ENCODE measurements at places on chromosomes 16 and 17. TPM values are rescaled to one million over a fixed set of nuclear protein-coding genes. Genes with fewer than 3 reads are reported as not detected.

DNA sequence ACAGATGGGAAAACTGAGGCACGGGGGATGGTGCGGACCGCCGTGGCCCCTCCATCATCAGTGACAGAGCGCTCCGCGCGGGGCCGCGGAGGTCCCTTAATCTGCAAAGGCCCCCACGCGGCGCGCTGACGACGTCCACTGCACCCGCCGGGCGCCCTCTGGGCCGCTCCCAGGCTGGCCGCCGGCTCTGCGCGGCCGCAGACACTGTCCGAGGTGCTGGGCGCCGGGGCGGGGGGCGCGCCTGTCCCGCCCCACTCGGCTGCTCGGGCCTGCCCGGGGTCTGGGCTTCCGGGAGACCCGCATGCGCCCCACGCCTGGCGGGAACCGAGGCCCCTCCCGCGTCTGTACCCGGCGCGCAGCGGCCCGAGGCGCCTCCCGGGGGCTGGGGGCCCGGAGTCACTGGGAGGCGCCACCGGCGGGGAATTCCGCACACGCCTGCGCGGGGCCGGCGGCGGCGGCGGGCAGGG lies 550 bp upstream of the RNF213 start:
- DNase-seq: no peak

DNA sequence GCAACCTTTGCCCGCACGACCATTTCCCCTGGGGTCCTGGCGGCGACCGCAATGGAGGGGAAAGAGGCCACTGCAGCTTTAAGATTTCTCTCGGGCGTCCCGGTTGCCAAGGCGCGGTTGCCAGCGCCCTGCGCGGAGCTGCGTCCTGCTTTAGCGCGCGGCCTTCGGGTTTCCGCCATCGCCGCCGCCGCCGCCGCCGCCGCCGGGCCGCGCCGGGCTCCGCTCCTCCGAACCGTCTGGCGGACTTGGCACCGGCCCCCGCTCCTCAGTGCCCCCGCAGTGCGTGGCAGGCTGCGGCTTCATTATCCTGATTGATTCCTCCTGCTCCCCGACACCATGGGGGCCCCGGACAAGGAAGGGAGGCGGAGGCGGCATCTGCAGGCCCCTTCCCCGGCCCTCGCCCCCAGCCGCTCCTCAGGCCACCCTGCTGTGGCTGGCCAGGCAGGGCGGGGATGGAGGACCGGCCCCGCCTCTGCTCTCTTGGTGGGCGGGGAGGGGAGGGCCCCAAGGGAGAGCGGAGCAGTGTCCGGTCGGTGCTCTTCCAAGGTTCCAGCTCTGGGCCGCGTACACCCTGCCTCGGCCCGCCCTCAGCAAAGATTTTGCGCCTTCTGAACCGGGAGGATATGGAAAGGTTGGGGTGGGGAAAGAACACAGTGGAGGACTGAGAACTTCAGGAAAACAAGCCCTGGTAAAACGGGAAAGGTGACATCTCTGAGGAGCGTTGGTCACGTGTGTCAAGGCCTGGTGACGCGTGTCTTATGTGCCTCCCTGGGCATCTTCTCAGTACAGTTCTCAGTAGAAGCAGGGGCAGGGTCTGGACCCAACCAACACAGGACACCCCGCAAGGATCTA lies 34.0 kb downstream of the NEUROD2 start:
- DNase-seq: peak; percentile 46

- no peak for DNase-seq
Observed at GRCh38 chr16:54055191-54055590, 231.4 kb downstream of the IRX3 start.

ZNF423 gene
- polyA plus RNA-seq: 0.01 TPM

ITGAL gene
- polyA plus RNA-seq: not detected

DNA sequence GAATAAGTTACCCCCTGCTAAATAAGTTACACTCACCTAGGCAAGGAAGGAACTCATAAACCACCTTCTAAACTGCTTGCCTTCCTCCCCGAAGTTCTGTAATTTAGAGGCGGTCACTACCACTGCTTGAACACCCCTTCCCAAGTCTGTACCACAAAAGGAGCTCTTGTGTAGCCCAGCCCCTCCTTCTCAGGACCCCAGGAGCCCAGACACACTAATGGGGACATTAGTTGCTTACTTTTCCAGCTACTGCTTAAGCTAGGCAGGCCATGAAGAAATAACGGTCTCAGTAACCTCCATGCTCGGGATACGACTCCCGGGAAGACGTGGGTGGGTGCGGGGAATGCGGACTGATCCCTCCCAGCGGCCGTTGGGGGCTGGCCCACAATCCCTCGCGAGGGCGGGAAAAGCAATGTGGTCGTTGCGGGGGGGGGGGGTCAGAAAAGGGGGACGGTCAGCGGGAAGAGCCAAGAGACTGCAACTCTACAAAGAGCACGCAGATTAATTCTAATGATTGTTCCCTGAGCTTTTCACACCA lies at the start of gene TEX14:
TSS of gene TEX14 (minus strand) at position 345 of the 538 bp plus-strand sequence. CDS start 40,044 bp downstream, outside the sequence.
- no peak for DNase-seq

DNA sequence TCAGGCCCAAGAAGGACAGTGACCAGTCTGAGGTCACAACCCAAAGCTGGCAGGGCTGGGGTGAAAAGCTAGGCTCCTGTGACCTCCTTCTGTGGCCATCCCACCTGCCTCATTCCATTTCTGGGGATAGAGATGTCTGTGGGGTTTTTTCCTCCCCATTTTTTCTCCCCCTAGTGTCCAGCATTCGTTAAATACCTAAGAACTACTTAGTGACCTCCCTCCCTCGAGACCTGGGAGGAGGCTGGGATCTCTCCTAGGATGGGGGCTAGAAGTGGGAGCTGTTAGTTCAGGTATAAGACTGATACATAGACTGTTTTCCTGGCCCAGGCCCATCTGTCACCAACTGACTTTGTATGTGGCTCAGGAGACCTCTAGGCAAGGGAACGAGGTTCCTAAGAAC lies 20.5 kb upstream of the STAC2 start:
- DNase-seq: no peak

GRCh38 chr17:9166788-9167187 lies 145.5 kb downstream of the NTN1 start:
- no peak for DNase-seq

PAQR4 gene
- 35.6 TPM for polyA plus RNA-seq

DNA sequence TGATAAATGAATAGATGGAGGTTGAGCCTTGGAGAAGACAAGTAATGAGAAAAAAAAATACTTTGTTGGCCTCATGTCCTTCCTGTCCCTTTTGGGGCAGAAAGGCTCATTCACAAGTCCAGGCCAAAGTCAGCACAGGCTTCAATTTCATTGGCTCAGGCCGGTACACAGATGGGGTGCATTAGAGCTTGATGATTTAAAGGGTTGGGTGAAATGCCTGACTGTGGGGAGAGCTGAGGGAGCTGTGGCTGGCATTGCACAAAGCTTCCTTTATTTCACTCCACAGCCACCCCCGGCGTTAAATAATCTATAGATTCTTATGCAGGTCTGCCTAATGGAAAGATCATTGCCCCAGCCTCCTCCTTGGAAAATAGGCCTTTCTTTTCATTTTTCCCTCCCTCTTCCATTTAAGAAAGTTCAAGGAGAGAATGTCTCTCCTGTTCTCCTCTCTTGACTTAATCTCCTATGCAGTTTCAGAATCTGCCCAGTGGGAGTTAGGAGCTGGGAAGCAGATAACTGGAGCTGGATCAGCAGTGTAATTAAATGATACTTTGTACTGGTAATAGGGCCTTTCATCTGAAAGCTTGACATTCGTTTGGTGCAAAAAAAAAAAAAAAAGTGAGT lies 24.4 kb downstream of the YPEL2 start:
- DNase-seq: no peak

VTN gene
- polyA plus RNA-seq: 0.03 TPM

TMEM235 gene
- polyA plus RNA-seq: not detected

DNA sequence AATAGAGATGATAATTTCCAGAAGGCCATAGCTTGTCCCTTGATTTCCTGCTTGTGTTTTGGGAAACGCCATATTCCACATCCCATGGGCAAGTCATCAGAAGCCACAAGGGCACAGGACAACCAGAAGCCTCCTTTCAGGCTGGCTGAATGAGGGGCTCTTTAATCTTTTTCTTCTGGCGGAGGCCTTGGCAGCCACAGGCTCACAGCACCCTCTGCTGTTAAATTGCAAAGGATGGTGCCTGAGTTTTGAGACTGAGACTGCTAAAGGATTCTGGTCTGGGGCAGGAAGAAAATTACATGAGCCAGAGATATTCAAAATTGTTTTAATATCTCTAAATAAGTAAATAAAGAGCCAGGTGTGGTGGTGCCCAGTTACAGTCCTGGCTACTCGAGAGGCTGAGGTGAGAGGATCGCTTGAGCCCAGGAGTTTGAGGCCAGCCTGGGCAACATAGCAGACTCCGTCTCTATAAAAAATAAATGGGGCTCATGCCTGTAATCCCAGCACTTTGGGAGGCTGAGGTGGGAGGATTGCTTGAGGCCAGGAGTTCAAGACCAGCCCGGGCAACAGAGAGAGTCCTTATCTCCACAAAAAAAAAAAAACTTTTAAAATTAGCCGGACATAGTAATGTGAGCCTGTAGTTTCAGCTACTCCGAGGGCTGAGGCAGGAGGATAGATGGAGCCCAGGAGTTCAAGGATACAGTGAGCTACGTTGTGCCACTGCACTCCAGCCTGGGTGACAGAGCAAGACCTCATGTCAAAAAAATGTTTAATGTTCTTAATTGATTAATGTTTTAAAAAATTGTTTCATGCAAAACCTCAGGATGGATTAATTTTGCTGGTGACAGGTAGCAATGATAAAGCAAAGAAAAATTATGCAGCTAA lies 26.3 kb downstream of the AARSD1 start:
- DNase-seq: no peak

CTRB2 gene
- not detected for polyA plus RNA-seq

CRYM gene
- polyA plus RNA-seq: 0.08 TPM

DNA sequence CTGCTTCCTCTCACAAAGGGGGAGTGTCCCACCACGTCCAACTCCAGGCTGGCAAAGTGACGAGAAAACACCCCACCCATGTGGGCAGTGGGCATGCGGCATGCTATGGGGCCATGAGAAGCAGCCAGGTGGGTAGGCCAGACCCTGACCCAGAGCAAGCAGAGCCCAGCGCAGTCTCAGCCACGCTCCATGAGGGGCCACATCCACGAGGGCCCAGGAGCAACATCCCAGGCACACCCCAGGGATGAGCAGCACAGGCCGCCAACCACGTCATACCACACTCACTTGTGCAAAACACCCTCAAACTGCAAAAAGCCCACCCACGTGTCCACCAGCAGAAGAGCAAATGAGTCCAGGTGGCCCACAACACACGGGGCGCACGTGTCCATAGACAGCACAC lies 117.0 kb downstream of the ZNF778 start:
- no peak for DNase-seq

DNA sequence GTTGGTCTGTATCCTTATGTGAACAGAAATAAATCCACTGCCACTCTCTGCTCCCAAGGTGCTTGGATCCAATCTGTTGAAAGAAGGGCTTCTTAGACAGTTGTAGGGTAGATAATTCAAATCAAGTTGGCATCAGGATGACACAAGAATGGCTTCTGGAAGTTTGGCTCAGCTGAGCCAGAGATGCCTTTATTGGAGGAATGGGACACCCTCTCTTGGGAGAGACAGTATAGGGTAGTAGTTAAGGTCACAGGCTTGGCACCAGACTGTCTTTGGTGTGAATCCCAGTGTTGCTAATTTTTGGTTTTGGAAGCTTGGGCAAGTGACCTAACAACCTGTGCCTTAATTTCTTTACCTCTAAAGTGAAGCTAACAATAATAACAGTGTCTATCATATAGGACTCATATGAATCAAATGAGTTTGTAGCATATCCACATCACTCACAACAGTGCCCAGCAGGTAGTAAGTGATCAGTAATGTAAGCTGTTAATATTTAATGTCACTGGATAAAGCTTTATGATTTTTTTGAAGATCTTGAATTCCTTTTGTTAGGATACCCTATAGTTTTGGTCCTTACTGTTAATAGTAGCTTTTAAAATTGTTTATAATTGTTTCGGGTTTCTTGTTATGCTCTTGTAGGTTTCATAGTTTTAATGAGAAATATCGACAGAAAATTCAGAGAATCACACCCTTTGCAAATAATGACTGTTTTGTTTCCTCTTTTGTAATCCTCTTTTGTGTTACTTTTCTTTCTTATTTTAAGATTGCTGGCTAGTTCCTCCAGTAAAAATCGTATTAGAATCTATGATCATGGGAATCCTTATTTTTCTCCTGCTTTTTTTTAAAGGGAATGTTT lies 19.1 kb downstream of the ZNRF1 start:
- no peak for DNase-seq

DNA sequence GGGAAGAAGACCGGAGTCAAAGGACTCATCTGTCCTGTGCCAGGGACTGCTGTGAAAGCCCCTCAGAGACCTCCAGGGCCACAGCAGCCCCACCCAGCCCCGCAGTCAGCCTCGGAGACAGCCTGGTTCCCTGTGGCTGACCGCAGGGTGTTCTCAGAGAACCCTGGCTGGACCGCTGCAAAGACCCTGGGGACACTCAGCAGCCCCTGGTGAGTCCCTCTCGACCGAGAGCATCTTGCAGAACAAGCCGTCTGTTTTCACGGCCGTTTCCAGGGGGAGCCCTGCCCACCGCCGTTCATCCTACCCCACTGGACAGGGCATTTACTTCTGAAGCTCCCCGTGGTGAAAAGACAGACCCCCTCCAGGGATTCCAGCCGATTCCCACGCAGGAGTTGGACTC lies 10.3 kb downstream of the UBALD1 start:
- DNase-seq: no peak

- DNase-seq: no peak
Observed at GRCh38 chr16:59088431-59088830, 354.3 kb upstream of the GOT2 start.

- no peak for DNase-seq
Observed at GRCh38 chr16:54856871-54857270, 73.8 kb upstream of the IRX5 start.

GAS2L2 gene
- polyA plus RNA-seq: not detected

DNA sequence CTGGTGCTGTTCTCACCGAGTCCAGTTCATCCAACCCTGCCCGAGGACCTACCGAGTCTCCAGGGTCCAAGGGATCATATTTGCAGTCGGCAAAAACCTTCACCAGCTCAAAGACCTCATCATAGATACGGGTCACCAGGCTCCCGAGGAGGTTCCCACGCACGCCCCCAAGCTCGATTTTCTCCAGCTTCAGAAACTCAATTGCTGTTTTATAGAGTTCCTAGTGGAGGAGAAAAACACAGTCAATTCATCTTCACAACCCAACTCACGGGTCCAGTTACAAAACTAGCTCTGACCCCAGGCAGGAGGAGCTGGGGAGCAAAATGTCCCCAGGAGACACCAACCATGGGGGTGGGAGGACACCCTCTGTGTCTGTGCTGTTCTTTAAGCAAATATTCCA lies 10.2 kb downstream of the DNAH17 start:
- DNase-seq: no peak

ATP6V0A1 gene
- polyA plus RNA-seq: 17.8 TPM

CPNE7 gene
- 8.9 TPM for polyA plus RNA-seq

RCVRN gene
- polyA plus RNA-seq: not detected
